ENCODE measurements at places on chromosomes 2 and 18. TPM values are rescaled to one million over a fixed set of nuclear protein-coding genes. Genes with fewer than 3 reads are reported as not detected.

DNA sequence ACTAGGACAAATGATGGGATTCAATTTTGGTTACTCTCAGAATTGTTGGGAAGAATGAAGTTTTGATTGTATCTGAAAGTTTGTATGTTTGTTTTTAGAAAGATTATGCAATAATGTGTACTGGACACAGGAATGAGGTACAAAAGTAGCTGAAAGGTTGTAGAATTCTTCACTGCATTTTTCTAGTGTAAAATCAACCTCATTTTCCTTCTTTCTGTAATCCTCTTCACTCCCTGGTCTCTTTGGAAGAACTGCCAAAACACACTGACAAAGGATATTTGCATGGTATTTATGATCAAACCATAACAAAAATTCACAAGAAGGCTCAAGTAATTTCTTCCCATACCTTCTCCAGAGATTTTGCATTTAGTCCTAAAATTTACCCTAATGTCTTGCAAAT is 110.7 kb downstream of the ZEB2 start:
- no peak for DNase-seq

GALNT3 gene
- 41.5 TPM for total RNA-seq

- DNase-seq, result no peak
These were observed 22.5 kb downstream of the CAVIN2 start for GRCh38 chr2:191824398-191824797.

GREB1 gene
- 5.1 TPM for total RNA-seq

DNA sequence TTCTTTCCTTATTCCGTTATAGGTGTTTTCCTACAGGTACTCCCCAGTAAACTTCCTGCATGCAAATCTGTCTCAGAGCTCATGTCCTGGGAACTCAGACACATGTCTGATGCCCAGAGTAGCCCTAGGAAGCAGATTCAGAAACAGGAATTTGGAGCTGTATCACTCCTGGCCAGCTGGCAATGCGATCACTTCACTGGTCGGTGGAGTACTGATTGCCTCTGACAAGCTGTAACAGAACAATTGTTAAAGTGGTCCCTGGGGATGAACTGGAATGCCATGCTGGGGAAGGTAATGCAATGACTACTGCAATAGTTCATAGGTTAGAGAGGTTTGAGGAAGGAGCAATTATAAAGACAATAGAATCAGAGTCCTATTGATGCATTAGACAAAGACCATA is 131.6 kb upstream of the DOCK10 start:
- DNase-seq, result no peak

CRYGD gene
- not detected for total RNA-seq

DNA sequence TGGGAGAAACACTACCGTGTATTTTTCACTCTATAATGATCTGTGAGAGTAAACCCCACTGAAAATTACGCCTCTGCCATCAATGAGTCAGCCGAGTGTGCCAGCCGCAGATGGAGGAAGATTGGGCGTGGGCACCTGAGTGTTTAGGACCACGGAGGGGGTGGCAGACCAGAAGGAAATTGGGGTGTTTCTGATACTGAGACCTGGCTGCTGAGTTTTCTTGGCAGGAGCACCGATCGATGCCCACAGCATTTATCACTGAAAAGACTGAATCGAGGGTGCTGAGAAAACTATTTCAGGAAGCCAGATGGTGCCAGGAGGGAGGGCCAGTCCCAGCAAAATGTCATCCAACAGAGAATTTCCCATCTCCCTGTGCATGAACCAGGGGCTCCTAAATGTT is 91.9 kb upstream of the TPO start:
- no peak for DNase-seq

GRCh38 chr2:40240070-40240469 is 211.8 kb downstream of the SLC8A1 start:
- DNase-seq, result peak; percentile 69

GRCh38 chr2:175195012-175195411 is 13.5 kb upstream of the ATP5MC3 start:
- DNase-seq, result no peak

DNA sequence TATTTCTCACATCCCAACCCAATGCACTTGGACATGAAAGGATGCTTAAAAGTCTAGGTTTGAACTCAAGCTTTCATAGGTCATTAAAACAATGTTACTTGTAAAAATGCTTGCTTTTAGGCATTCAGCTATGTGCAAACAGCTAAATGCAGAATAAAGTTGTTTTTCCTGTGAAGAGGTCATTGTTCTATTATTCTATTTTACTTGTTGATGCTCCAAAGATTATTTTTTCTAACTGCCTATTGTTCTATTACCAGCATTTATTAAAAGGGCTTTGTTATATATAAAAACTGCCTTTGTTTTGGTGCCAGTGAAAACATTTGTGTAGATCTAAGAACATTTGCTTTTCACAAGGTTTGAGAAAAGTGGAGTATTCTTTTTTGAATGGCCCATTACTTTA is 49.4 kb downstream of the TMEM178A start:
- no peak for DNase-seq

DNA sequence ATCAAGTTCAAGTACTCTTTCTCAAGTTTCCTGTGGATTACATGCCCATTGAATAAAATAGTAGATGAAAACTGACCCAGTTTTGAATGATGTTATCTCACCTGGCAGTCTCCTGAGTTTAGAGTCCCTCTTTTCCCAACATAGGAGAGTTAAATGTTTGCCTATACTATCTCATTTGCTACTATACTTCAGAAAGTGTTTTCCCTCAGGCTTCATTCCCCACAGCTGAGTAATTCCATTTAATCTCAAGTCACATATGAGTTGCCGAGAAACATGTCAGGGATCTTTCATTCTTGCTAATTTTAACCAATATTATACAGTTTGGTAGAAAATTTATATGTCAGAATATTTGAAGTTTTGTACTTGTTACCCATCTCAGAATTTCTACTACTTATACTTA is 150.4 kb upstream of the CDH19 start:
- DNase-seq, result no peak

C2orf81 gene
- 5.5 TPM for total RNA-seq

GRCh38 chr2:108270768-108271506 is 17.8 kb upstream of the SULT1C2 start:
- no peak for DNase-seq

- DNase-seq, result no peak
These were observed 937 bp upstream of the STAMBP start for GRCh38 chr2:73827660-73828388.

G6PC2 gene
- total RNA-seq, result not detected

- DNase-seq, result no peak
These were observed 91.9 kb downstream of the TTN start for GRCh38 chr2:178715366-178715765.

AMER3 gene
- not detected for total RNA-seq

- no peak for DNase-seq
These were observed 58.2 kb upstream of the REG3G start for GRCh38 chr2:78967294-78967693.

ANKRD44 gene
- total RNA-seq, result 36.1 TPM

DIPK1C gene
- not detected for total RNA-seq

GRCh38 chr2:38045811-38046210 is 30.1 kb downstream of the CYP1B1 start:
- DNase-seq, result no peak

DNA sequence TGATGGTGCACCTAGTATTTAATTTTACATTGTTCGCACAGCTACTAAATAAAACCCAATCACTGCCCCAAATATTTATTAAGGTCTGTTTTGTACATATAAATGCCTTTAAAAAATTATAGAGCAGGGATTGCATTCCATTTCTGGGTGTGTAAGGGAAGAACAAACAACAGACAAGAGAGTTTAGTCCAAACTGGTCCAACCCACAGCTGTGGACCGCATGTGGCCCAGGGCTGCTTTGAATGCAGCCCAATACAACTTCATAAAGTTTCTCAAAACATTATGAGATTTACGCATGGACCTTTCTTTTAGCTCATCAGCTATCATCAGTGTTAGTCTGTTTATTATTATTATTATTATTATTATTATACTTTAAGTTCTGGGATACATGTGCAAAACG is 114.8 kb upstream of the LRATD1 start:
- DNase-seq, result no peak

DNA sequence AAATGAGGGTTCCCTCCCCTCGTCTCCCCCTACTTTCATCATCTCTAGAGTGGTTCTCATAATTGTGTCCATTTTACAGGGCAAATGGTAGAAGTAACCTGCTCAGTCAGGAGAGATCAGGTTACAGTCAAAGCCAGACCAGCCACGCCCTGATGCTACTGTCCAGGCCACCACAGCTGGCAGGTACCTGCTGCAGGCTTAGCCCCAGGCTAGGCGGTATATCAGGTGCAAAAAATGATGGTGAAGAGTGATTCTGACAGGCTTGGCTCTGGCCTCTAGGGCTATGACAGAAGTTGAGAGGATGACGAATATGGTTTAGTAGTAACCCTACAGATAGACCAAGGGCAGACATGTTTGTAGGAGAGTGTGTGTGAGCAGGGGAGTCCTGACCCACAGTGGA is 67.1 kb downstream of the HAUS1 start:
- DNase-seq, result no peak

MC4R gene
- not detected for total RNA-seq

GRCh38 chr2:14633061-14633460 is 544 bp downstream of the LRATD1 start:
- DNase-seq, result no peak

PROM2 gene
- 176 TPM for total RNA-seq

Data from ureter (tissue), 1 donor.